Heart right ventricle (tissue), 16 donors: ENCODE measurements at places on chromosomes 5 and 9. TPM values are rescaled to one million over a fixed set of nuclear protein-coding genes. Genes with fewer than 3 reads are reported as not detected.

DNA sequence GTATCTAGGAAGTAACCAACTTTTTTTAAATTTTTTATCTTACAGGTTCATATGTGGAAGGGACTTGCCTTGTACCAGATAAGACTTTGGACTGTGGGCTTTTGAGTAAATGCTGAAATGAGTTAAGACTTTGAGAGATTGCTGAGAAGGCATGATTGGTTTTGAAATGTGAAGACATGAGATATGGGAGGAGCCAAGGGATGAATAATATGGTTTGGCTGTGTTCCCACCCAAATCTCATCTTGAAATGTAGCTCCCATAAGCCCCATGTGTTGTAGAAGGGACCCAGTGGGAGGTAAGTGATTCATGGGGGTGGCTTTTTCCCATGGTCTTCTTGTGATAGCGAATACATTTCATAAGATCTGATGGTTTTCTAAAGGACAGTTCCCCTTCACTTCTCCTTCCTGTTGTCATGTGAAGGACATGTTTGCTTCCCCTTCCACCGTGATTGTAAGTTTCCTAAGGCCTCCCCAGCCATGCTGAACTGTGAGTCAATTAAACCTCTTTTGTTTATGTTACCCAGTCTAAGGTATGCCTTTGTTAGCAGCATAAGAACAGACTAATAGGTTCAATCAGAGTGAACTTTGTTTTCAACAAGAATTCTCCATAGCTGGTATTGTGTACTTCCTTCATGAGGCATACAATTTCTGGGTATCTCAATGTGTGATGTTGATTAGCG, 535.6 kb upstream of the MEF2C start:
- H3K4me1 ChIP-seq = no peaks in the 10 kb centered on the region
- no peaks in the 10 kb centered on the region for H3K27me3 ChIP-seq
- no peak for DNase-seq

DNA sequence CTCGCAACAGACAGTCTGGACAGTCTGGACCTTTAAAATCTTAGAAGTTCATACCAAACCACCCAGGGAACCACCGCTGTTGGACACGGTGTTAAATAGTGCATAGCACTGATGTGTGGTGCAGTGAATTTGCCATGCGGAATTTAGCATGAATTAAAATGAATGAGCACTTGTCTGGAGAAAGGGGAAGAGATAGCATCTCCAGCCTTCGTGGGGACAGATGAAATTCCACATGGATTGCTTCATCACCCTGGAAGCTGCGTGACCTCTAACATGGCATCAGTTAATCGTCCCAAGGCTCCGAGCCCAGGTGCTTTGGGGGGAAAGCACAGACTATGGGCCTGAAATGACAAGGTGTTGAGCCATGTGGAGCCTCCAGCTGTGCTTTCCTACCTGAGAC, 91.4 kb downstream of the ADAMTS16 start:
- no peak overlapping the region for H3K4me3 ChIP-seq
- H3K27ac ChIP-seq = no peak overlapping the region
- H3K4me1 ChIP-seq = no peaks in the 10 kb centered on the region
- H3K27me3 ChIP-seq = no peaks in the 10 kb centered on the region
- no peaks in the 10 kb centered on the region for H3K36me3 ChIP-seq
- no peak for DNase-seq

DNA sequence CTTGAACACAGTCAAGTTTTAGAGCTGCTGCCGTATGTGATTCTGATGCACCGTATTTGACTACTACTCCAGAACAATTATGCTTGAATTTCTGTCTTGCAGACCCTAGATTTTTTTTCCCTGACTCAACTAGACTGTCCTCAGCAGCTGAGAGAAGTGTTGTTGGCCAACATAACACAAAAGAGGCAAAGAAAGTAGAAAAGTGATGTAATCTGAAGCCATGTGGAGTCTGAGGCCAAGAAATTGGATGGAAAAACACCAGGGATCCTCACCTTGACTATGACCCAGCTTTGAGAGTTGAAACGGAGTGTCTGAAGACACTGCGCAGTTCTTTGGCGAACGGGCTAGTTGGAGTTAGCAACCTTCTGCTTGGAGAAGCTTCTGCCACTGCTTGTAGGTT, 36.3 kb upstream of the FGF1 start:
- no peaks in the 10 kb centered on the region for H3K36me3 ChIP-seq
- H3K27ac ChIP-seq = no peak overlapping the region
- DNase-seq = no peak

Gene CA9
- polyA plus RNA-seq = not detected

DNA sequence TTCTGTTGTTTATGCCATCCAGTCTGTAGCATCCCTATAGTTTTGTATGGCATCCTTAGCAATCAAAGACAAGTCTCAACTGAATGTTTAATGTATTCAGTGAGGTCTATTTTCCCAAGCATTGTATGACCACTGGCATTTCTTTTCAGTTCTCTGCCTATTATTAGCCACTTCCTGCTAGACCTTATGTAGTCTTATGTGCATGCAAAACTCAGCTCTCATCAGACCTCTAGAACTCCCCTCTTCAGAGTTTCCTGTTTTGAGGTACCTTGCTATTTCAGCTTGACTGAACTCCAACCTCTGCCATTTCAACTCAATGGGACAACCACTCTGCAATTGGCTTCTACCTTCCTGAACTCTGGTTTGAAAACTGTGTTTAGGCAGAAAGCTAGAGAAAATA, 113.2 kb downstream of the SLC25A46 start:
- H3K27ac ChIP-seq = no peak overlapping the region
- no peaks in the 10 kb centered on the region for H3K36me3 ChIP-seq

Gene PCDHGA6
- 1.2 TPM for polyA plus RNA-seq

DNA sequence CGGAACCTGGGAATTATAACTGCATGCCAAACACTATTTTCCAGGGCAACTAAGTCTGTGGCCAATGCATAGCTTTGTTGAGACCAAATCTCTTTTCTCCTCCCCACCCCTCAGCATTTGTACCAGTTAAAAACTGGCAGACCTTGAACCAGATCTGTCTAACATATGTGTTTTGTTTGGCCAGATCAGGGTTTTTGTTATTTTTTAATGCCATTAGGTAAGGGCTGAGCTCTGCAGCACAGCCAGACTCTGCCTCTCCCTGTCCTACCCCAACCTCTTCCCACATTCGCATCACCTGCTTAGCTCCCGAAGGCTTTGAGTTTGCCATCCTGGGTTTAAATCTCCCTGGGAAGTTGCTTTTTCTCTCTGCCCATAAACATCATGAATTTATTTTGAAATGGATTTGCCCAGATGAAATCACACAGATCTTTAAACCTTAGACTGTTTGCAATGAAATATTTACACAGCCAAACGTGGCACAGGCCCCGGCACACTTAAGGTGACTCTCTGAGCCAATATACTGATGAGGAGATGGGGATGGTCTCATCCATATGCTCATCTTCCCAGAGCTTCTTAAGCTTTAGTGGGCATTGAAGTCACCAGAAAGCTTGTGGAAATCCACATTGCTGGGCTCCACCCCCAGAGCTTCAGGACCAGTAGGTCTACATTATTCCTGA, 54.0 kb upstream of the ALDH1B1 start:
- no peak overlapping the region for H3K4me3 ChIP-seq
- H3K27ac ChIP-seq = no peak overlapping the region
- no peaks in the 10 kb centered on the region for H3K36me3 ChIP-seq
- no peaks in the 10 kb centered on the region for H3K27me3 ChIP-seq
- DNase-seq = no peak

DNA sequence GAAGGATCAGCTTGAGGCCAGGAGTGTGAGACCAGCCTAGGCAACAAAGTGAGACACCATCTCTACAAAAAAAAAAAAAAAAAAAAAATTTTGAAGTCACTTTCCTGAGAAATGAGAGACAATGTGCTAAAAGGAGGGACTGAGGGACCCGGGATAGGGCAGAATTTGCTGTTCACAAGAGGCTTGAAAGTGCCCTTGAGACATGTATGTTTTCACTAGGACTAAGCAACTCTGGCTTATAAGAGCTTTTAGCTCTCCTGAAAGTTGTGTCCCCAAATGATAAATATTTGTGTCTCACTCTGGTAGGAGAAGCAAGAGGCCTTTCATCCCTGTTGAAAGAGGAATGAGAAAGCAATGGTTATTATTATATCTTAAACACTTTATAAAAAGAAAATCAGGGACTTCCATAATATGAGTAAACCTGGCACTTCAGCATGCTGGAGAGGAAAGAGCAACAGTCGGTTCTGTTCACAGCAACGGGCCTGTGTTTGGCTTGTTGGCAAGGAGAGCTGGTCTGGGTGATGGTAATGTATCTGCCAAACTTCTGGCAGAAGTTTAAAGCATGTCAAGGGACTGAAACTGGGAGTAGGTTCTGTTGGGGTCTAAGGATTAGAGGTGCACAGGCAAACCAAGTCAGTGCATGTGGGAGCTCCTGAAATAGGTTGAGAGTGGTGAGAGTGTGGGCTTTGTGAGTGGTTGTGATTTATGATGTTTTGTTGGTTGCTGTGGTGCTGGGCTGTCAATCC, 32.2 kb downstream of the ENTREP1 start:
- H3K4me3 ChIP-seq = no peak overlapping the region
- H3K4me1 ChIP-seq = peaks cover 23% of the 10 kb centered on the region
- peak; percentile 40 for DNase-seq
- H3K36me3 ChIP-seq = no peaks in the 10 kb centered on the region
